ENCODE measurements at places on chromosomes 6 and 20.

GRCh38 chr6:166470029-166470862 lies 87.5 kb upstream of the MPC1 start:
- DNase-seq = no peak

DNA sequence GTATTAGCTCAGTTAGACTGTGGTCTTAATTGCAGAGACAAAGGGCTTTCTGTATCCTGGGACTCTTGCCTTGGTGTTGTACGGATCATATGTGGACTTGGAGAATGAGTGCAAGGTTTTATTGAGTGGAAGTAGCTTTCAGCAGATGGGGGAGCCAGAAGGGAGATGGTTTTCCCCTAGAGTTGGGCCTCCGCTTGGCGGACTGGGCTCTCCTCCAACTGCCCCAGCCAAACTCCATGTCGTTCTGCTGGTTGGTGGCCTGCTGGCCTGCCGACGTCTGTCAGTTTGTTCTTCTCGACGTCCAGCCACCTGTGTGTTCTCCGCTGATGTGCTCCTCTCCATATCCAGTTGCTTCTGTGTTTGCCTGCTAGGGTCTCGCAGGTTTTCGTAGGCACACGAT lies 189.5 kb upstream of the FLRT3 start:
- DNase-seq = no peak

- no peak for DNase-seq
Measured at GRCh38 chr6:107235007-107235406, 119.7 kb upstream of the BEND3 start.

GRCh38 chr6:12336121-12336971 lies 46.2 kb downstream of the EDN1 start:
- DNase-seq = no peak

Measured in hematopoietic multipotent progenitor cell treated with erythropoietin and hydrocortisone succinate and interleukin-3 and kit ligand, for 8 days (in vitro differentiated cells).